CD4-positive, alpha-beta T cell treated with Interleukin-1 beta for 1 hour (primary cell): ENCODE measurements at places on chromosomes 6 and 20.

GRCh38 chr6:109526905-109527628 is 44.0 kb upstream of the ZBTB24 start:
- peak; percentile 43 for DNase-seq

GRCh38 chr20:12093057-12093796 is 175.5 kb downstream of the BTBD3 start:
- no peak for DNase-seq

DNA sequence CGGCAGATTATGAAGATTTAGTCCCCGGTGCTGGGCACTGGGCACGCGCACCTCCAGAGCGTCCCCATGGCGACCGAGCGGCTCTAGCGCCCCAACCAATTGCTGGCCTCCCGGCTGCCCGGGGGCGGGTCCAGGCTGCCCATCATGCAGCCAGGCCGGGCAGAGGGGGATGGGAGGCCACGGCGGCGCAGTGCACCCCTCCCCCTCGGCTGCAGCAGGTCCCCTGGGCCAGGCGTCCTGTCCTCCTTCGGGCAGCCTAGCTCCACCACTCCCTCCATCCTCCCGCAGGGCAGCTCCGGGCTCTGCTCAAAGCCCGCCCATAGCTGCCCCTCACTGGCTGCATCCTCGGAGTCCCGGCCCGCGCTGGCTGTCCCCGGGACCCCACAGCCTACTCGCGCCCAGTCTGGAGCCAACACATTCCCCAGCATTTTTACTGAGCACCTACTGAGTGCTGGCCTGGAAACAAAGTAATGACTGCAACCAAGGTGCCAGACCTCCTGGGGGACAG is 99.4 kb downstream of the ASXL1 start:
- no peak for DNase-seq

GRCh38 chr6:166352923-166353322 is 10.6 kb upstream of the SFT2D1 start:
- no peak for DNase-seq
